Fibroblast of villous mesenchyme (primary cell): ENCODE measurements at places on chromosomes 5 and 9. TPM values are rescaled to one million over a fixed set of nuclear protein-coding genes. Genes with fewer than 3 reads are reported as not detected.

RAB3C gene
- not detected in 2 replicates for total RNA-seq

GABRA6 gene
- total RNA-seq: not detected in 2 replicates

C5orf34 gene
- 3.9 and 7.8 TPM in 2 replicates for total RNA-seq

MARCOL gene
- total RNA-seq: not detected in 2 replicates

SEMA5A gene
- total RNA-seq: 72.5 and 74.7 TPM in 2 replicates

GRCh38 chr5:157729858-157730257, 1.4 kb upstream of the THG1L start:
- DNase-seq: no peak

GRCh38 chr9:113675475-113675941, 200.6 kb upstream of the ZNF618 start:
- DNase-seq: peak; percentile 89

GRCh38 chr5:79516986-79517385, 3.1 kb upstream of the HOMER1 start:
- no peak for DNase-seq

GRCh38 chr5:14440582-14441431, 140.8 kb upstream of the OTULINL start:
- DNase-seq: peak; percentile 96

DNA sequence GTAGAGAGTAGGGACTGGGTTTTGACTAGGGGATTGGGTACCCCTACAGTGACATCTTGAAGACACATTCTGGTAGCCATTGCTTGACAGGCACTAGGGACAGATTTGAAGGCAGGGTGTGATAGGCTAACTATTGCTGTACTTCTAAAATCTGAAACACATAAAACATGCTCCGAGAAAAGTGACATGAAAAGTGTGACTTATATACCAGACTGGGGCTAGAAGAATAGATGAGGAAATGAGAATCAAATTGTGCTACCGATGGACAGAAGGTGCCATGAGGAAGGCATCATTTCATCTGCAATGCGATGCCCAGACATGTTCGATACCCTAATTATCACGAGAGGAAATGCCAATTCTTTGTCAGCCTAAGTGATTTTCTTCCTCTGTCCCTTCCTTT, 475.8 kb downstream of the SPOCK1 start:
- no peak for DNase-seq

DNA sequence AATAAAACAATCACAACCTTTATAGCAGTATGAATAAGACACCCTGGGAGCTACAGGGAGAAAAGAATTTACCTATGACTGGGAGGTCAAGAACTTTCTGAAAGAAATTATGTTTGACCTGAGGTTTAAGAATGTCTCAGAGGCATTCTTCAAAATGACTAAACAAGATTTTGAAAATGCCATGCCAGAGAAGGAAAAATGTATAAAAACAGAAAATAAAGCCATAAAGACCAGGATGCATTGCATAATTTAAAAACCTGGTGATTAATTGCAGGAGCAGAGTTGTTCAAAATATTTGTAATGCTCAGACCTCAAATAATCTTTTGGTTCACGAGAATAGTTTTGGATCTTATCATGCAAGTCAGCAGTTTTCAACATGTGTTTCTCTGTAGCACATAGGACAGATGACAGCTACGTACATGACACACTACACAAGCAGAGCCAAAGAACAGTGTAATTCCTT, 954.7 kb upstream of the ARRDC3 start:
- peak; percentile 77 for DNase-seq

DNA sequence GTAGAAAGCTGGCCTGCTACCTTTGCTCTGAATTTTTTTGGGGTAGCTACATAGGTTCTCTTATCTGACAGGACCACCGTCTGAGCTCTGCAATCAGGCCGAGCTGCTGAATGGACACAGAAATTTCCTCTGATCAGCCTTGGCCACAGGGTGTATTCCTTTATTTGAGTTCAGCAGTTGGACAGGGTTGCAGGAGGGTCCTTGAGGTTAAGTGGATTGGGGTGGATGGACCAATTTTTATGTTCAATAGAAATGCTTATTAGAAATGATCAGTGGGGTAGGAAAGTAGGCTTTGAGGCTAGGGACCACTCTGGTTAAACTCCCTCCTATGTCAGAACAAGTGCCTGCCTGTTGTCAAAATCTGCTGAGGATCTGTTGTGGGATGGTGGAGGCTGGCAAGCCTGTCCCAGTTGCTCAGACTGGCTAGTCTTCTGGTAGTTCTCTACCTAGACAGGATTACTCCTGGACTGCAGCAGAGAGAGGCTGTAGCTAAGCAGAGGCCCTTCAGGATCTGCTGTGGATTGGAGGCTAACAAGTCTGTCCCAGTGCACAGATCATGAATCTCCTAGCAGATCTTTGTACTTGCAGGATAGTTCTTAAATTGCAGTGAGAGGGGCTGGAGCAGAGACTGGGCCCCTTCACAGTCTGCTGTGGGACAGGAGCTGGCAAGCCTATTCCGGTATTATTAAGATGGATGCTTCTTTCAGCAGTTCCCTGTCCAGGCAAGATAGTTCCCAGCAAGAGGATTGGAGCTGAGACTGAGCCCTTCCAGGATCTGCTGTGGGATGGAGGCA, 18.0 kb downstream of the XRCC4 start:
- DNase-seq: no peak

- peak; percentile 36 for DNase-seq
Observed at GRCh38 chr9:136093346-136093986, 1.6 kb downstream of the NACC2 start.

DNA sequence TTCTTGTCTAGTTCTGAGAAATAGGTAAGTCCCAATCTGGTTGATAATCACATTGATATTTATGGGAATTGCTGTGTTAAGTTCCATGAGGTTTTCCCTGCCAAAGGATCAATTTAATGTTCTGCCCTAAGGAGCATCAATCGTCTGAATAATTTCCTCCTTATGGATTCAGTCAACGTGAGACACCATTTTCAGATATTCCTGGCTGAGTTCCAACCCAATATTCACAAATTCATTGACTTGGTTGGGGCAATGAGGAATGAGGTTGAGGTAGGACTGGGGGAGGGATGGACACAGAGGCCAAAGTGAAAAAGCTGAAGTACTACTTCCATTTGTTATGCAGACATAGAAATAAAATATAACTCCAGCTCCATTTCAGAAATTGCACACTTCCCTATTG, 99.1 kb downstream of the ZNF622 start:
- no peak for DNase-seq

DNA sequence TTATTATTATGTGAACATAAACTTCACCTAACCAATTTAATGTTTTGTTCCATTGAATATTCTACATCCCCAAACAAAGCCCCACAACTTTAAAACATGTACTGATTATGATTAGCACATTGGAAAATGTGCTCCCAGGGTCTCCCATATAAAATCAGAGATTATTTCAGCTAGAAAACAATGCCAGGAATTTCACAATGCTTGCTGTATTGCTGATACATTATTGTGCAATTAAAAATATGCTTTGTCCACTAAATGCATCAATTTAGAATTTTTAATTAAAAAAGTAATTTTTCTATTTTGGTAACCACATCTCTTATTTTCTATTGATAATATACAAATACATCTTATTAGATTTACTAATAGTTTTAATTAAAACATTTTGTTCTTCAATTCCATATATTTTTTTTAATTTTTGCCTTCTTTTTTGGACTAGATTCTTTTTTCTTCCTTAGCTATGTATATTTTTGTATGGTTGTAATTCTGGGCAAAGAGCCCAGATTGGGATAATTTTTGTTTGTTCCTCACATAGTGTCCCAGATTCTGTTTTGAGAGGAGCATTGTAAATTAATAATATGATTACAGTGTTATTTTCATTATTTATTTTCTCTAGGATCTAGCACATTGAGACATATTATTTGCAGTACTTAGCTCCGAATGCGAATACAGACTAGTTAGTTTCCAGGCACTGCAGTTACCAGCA, 241.5 kb upstream of the CDH18 start:
- no peak for DNase-seq

- DNase-seq: no peak
Observed at GRCh38 chr5:58504766-58505165, 13.5 kb downstream of the GAPT start.

GRCh38 chr9:86099701-86100364, 475 bp upstream of the GOLM1 start:
- DNase-seq: peak; percentile 65

DNA sequence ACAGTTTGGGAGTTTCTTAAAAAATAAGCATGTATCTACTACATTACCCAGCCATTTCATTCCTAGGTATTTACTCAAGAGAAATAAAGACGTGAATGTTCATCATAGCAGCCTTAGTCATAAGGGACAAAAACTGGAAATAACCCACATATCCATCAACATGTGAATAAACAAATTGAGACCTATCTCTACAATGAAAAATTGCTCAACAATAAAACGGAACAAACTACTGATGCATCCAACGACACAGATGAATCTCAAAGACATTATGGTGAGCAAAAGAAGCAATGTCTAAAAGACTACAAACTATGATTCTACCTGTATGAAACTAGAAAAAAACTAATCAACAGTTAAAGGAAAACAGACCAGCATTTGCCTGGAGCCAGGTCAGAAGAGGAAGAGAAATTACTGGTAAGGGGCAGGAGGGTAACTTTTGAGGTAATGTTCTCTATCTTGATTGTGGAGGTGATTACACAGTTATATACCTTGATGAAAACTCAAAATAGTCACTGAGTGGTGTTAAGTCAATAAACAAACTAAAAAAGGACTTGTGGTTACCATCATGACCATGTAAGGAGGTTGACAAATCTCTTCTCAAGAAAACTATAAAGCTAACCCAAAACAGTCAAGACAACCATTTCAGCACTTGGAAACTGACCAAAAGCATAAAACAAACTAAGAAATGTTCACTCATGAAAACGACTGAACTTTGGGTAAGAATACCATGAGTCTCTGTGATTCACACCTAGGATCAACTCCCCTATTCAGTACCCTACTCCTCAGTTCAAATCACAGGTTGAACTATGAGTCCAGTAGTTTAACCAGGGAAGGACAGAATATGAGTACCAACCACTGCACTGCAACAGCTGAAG, 10.4 kb downstream of the UIMC1 start:
- DNase-seq: peak; percentile 87

GRCh38 chr5:16234598-16234997, 55.0 kb upstream of the MARCHF11 start:
- no peak for DNase-seq

DNA sequence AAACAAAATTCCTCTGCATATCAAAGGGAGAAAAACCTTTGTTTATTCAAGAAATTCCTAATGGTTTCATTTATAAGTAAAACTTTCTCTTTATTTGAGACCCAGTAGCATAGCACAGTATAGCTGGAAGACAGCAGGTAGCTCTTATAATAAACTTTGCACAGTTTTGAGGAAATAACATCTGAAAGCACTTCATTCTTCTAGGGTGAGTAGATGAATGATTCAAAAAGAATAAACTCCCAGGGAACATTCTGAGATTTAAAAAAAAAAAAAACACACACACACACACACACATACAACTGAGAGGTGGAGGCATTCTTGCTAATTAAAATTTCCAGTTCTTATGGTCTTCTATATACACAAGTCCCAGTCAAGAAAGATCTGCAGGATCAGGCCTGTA, 197.3 kb downstream of the BNC2 start:
- DNase-seq: no peak

DNA sequence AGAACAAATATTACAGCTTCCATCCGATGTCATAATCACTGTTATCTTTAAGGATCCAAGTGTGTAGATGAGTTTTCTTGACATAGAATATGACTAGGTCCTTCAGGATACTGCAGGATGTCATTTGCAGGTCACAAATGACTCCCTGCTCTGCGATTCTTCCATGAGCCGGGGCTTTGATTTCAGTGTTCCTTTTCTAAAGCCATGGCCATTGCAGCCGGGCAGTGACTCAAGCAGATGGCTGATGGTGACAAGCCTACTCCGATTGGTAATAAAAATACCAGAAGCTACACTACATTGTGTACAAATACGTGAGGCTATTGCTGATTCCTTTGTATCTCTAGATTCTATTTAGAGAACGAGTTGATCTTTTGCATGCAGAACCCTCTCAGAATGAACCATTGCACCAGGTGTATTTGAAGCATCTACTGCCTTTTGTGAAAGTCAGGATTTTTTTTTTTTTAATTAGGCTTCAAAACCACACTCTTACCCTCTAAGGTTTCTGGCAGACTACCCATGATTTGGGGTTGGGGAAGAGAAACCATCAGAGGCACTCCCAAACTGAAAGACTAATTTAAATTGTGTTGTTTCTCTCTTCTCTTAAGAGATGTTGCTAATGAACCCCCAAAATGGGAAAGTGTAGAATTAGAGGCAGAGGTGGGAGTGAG, 271.0 kb upstream of the ADRA1B start:
- no peak for DNase-seq

DNA sequence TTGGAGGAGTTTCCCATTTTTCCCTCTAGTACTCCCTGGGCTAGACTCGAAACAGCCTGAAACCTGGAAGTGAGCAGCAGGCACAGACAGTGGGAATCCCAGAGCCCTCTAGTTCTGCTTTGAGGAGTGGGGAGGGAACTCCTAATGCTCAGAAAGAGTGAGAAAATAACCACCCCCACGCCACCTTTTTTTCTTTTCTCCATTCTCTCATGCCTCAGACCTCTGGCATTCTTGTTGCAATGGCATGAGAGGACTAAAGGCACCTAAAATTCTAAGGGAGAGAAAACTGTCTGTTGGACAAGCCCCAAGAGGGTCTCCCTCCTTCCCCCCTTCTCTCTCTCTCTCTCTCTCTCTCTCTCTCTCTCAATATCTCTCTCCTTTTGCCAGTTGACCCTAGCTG, 15.1 kb upstream of the IRF1 start:
- DNase-seq: no peak

GRCh38 chr5:161412792-161413191, 133.7 kb downstream of the GABRB2 start:
- no peak for DNase-seq

DNA sequence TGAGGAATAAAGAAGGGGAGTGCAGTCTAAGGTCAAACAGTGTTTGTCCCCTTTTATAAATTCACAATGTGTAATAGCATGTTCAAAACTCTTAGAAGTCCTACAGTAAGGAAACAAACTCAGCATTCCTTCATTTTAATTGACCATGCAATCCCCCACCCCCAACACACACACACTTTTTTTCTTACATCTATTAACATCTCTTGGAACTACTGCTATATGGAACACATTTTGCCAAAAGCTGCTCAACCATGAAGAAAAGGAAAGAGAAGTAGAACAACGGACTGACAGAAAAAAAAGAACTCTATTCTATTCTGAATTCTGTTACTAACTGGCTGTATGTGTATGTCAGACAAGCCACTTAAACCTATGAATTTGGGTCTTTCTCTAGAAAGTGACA, 2.8 kb upstream of the CTNNAL1 start:
- no peak for DNase-seq

GRCh38 chr5:103224894-103225246, 33.7 kb upstream of the MACIR start:
- no peak for DNase-seq

DNA sequence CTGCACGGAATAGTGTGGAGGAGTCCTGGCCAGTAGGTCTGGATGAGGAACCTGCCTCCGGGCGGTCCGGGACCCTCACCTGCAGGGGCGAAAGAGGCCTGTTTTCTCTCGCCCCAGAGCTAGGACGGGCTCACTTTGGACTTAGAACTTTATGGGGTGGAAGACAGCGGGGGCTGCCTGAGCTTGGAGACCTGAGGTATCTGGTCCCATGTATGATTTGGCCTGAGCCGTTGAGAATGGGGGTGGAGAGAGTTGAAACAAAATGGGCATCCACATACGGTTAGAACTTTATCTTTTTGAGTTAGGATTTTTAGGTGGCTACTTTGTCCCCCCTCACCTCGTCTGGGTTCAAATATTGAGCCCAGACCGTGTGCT, 681 bp upstream of the ETF1 start:
- DNase-seq: no peak

GRCh38 chr9:137021979-137022661, 5.9 kb downstream of the ABCA2 start:
- peak; percentile 57 for DNase-seq

GRCh38 chr5:135106610-135107471, 72.8 kb upstream of the PITX1 start:
- no peak for DNase-seq
